ENCODE measurements at places on chromosomes 13 and 19.

GRCh38 chr13:78393286-78394142, 209.8 kb downstream of the POU4F1 start:
- no peak for DNase-seq

DNA sequence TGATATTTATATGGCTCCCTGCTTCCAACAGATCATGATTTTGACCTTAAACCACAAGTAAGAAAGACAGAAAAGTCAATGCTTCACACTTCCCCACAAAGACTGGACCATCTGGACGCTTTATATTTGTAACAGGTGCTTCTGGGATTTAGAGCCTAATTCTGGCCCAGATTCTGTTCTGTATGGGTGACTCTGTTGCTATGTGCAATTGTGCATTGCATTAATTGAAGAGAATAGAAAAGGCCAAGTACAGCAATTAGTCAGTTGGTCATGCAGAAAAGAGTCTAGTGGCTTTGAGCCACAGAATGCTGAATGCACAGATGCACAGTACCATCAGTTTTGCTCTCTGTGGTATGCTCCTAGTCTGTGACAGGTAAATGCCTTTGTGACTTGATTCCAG, 657.4 kb upstream of the ATXN8OS start:
- no peak for DNase-seq

GRCh38 chr19:14110650-14111049, 6.9 kb downstream of the PRKACA start:
- DNase-seq, result no peak

DNA sequence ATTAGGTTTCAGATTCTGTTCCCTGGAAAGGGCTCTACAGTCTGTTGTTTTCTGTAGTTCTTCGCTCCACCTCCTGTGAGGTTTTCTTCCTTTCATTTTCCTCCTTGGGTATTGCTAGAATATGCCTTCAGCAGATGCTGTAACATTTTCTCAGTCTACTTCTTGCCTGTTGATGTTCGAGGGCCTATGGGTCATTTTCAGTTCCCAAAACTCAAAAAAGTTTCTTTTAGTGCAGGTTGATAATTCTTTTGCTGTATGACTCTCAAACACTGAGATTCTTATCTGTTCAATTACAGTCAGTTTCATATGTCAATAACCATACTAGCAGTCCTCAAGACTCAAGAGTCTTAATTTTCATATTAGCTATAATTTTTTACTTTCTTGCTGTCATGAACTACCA, 268.3 kb downstream of the RFC3 start:
- no peak for DNase-seq

- no peak for DNase-seq
Observed at GRCh38 chr13:100511466-100511865, 77.1 kb downstream of the GGACT start.

- no peak for DNase-seq
Observed at GRCh38 chr13:113666951-113667701, at the start of gene GRK1. TSS of gene GRK1 (plus strand) at chr13:113667219. CDS start at chr13:113667387, 168 bp downstream.

GRCh38 chr19:4732680-4733114, 9.1 kb upstream of the DPP9 start:
- DNase-seq, result peak; percentile 37

DNA sequence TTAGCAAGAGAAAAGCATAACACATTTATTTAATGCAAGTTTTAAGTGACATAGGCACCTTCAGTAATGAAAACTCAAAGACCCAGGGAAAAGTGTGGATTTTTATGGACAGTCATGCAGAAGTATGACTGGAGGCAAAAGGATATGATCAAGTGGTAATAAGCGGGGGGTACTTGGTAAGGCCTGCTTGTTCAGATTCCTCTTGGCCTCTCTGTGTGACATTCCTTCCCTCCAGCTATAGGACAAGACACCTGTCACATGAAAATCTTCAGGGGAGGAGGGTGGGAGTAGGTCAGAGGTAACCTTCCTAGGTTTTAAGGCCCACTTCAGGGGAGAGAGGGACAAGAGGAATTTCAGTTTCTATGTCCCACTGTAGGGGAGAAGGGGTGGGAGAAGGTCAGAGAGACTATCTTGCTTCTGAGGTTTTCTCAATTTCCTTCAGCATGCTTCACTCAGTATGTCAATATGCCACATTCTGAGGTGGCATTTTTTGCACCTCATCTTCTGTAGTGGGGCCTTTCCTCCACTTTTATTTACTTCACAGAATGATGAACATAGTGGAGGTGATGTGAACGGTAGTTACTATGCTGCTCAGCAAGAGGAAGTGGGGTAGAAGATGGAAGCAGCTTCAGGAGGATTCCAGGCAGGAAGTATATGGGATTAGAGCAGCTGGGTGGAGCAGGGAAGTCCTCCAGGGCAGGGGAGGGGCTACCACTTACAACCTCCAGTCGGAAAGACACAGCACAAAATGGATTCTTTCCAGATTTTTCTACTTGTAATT, 73.2 kb upstream of the RFC3 start:
- no peak for DNase-seq

GRCh38 chr13:42381165-42381425, 109.1 kb downstream of the AKAP11 start:
- DNase-seq, result no peak

GRCh38 chr19:6772866-6773322, 386 bp downstream of the VAV1 start:
- DNase-seq, result no peak

DNA sequence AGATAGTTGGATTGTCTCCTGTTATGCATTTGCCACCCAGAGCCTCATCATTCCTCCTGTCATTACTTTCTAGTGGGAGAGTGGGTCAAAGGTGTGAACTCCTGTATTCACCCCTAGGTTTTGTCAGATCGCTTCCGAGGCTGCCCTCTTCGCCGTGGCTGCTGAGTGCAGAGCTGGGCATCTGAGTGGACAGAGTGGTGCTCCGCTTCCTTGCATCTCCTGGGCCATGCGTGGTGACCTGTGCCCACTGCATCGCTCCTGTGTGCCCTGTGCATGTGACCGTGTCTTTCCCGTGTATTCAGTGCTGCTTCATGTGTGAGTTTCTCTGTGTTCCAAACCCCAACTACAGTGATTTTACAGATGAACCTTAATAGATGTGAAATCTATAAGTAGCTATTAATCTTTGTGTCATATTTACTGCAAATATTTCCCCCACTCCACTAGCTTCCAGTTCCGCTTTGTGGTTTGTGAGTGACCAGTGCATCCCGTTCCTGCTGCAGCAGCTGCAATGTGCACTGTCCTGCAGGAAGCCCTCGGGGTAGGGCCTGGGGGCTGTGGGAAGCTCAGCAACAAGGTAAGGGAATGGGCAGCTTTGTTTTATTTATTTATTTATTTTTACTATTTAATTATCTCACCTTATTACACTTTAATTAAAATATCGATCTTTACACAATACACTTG, 53.1 kb downstream of the C13orf46 start:
- no peak for DNase-seq

GRCh38 chr19:40791349-40791748, 7.6 kb upstream of the EGLN2 start:
- DNase-seq, result no peak

DNA sequence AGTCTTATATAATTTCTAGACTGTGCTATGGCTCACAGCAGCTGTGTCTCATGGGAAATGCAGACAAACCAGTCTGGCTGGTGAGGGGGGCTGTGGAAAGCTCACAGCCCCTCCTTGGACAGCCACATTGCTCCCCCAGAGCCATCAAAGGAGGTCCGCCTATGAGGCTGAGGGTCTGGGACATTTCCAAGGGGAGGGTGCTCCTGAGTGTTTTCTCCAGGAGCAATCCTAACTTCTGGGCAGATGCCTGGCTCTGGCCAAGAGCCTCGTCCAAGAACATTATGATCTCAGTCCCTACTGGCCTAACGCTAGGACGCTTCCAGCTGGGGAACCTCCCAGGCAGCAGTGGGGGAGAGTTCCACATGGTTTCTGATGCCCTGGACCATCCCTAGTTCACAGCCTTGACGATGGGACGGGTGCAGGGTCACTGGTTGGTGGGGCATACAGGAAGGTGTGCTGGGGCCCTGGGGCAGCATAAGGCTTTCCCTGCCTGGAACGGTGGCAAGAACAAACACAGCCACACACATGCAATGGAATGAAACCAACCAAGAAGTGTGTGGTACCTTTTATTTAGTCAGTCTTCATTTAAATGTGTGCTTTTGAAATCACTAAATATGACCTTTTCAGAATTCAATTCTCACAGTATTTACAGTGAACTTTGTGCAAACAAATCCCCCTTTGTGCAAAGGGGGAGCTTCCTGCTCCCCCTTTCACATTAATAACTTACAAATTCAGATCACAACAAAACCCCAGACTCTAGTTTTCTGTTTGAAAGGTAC, 60.6 kb downstream of the CDADC1 start:
- no peak for DNase-seq

- no peak for DNase-seq
Observed at GRCh38 chr13:75195495-75196146, 286.3 kb downstream of the TBC1D4 start.

DNA sequence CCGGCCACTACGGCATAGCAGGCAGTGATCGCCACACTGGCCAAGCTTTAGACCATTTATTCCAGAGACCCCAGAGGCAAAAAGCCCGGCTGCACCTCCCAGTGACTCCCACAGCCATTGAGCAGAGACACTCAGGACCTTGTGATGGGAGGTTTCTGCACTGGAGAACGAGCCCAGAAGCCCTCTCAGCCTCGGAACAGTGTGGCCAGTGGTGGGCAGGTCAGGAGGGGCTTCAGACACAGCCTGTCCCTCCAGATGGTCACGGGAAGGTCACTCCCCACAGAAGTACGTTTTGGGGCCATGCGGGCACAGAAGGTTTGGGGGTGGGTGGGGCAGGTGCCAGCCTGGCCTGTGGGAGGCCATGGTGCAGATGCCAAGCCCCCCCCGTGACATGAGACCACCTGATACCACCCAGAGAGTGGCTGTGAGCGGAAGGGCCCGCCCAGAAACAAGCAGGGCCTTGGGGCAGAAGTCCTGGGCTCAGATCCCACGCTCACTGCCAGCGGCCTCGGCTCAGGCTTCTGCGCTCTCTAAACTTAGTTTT, 599 bp upstream of the F10 start:
- DNase-seq, result no peak

DNA sequence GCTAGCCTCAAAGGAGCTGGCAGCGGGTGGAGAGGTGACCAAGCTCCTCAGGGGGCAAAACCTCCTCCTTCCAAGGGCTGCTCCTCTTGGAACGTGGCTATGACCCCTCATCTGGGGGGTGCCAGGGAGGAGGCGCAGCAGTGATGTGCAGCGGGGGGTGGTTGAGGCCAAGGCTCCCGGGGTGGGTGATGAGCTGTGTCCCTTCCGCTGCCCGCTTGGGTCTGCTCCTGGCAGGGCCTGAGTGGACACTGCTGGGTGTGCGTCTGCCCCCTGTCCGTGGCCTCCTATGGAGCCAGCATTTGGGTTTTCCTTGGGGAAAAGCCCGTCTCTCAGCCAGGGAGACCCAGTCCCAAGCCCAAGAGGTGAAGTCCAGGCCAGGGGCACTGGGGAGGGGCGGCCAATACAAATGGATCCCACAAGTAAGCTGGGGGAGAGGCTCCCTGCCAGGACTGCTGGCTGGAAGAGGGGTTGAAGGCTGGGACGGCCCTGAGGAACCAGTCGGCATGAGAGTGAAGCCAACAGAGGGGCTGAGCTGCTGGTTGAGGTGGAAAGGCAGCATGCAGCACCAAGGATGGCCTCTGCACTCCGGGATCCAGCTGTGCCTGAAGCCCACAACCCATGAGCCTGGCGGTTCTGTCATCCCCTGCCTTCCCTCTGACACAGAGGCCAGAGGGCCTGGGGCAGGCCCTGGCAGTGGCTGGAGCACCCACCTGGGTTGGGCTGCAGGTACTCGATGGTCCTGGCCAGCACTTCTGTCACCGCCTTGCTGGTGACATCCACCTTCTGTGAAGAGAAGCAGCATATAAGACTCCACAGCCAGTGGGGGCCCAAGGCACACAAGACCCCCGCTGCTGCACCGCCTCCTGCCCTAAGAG, 22.7 kb downstream of the MPND start:
- DNase-seq, result no peak

DNA sequence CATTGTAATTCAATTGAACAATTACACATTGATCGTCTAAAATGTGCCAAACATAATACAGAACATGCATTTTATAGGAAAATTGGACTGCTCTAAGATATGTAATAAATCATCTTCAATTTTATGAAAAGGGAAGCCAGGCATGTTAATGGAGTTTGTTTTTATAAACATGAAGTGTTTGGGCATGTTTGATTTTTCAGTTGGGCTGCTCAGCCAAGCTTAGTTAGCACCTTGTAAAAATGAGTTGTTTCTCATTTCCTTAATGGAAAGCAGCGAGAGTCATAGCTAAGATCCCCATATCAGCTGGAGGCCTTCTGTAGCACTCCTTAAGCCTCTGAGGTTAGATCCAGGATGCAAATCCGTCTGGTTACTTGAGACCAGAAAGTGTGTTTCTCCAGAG, 422.3 kb downstream of the SPRY2 start:
- DNase-seq, result no peak

- no peak for DNase-seq
Observed at GRCh38 chr13:51000571-51001260, 91.1 kb downstream of the RNASEH2B start.

DNA sequence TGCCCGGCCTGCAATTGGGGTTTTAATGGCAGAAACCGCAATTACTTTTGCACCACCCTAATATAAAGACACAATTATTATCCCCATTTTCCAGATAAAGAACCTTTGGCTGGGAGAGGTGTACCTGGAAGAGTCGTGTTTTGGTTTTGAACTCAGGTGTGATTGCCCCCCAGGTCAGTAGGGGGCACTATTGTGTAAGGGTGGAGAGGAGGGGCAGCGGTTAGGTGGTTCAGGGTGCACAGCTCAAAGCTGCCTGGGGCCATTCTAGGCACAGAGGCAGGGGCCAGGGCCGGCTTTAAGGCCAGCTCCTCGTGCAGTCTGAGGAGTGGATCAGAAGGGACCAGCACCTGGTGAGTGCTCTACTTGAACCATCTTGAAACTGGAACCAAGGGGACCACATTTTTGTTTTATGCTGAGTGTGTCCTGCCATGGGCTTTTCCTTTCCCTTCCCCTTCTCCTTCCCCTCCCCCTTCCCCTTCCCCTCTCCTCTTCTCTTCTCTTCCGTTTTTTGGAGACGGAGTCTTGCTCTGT, 5.8 kb upstream of the FCGRT start:
- DNase-seq, result no peak

DNA sequence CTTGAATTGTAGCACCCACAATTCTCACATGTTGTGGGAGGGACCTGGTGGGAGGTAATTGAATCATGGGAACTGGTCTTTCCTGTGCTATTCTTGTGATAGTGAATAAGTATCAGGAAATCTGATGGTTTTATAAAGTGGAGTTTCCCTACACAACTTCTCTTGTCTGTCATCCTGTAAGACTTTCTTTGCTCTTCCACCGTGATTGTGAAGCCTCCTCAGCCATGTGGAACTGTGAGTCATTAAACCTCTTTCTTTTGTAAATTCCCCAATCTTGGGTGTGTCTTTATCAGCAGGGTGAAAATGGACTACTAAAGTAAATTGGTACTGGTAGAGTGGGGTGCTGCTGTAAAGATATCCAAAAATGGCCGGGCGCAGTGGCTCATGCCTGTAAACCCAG, 215.6 kb downstream of the LIG4 start:
- DNase-seq, result no peak

- DNase-seq, result no peak
Observed at GRCh38 chr13:25276748-25277147, 10.5 kb downstream of the MTMR6 start.

GRCh38 chr19:44260343-44260681, 626 bp downstream of the ZNF233 start:
- DNase-seq, result no peak

GRCh38 chr13:42950181-42950580, 41.9 kb downstream of the EPSTI1 start:
- DNase-seq, result no peak

- DNase-seq, result no peak
Observed at GRCh38 chr13:112772539-112772909, 82.7 kb downstream of the ATP11A start.

GRCh38 chr13:95833126-95833525, 156.2 kb downstream of the DNAJC3 start:
- no peak for DNase-seq
